ENCODE measurements at places on chromosomes 6 and 20.

DNA sequence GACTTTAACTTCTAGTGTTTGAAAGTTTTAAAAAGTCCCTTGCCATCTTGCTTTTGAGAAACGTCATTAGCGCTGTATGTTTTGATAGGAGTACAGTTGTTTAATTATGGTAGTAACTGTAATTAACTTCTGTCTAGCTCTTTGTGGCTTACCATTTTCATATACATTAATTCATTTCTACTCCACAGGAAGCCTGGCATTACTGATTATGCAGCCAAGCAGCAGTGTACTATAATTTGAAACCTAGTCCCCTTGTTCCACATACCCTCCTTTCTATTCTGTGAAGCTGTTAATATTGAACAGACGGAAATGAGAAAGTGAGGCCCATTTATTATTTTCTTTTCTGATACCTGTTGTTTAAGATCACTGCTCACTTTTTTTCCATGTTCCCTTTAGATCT is 235.4 kb downstream of the CDKAL1 start:
- no peak for DNase-seq

DNA sequence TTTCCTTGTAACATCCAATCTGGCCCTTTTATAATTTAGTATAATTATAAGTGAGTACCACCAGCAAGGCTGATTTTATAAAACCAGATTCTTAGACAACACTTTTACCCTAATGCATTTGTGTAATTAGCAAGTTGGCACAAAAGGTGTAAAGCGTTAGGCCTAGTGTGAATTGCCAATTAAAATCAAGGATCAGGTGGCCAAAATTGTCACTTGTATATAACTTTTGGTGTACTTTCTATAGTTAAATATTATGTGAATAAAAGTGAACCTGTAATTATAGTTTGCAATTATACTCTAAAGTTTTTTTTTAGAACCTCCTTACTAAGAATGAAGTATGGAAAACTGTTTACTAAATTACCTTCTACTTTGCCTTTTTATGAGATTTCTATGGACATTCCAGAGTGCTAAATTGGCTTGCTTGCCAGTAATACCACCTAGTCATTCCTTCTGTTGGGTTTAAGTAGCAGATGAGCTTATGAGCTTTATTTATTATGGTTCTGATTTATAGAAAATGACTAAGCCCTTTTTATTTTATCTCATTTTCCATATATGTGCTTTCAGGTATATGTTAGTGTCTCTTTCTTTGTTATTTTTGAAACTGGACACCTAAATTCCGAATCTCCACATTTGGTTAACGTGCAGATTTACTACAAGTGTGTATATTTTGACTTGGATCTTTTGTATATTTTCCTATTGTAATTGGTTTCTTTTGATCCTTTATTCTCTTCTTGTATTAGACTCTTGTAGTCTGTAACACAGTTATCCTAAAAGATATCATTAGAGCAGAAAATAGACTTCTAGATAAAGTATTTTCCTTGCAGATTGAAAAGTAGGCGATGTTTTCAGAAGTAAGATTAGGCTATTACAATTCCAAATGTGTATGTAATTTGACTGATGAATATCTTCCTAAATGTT is 3.9 kb downstream of the STXBP5 start:
- no peak for DNase-seq

GRCh38 chr6:108671790-108672189 is 111.1 kb downstream of the FOXO3 start:
- DNase-seq = no peak

- peak; percentile 95 for DNase-seq
Observed at GRCh38 chr6:154733183-154733625, at the start of gene SCAF8. Gene SCAF8, plus strand, starts transcription at chr6:154733416. Its CDS starts 485 bp downstream, at chr6:154733901.

- DNase-seq = no peak
Observed at GRCh38 chr20:25120457-25120856, 38.5 kb upstream of the VSX1 start.

GRCh38 chr20:34951252-34951651 is 4.4 kb downstream of the GSS start:
- DNase-seq = no peak

DNA sequence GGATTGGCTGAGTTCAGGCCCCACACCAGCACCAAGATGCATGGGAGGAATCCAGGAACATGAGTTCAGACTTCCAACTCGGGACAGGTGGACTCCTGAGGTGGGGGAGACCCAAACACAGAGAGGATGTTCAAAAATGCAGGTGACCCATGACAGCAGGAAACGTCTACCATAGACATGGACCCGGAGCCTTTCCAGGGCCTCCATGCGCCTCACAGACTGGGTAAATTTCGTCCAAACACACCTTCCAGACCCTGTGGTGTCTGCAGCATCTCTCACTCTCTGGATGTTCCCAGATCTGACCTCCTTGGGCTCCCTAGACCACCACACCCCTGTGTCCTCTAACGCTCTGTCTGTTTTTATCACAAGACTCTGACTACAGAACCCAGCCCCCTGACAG is 87.7 kb downstream of the PXDC1 start:
- no peak for DNase-seq

DNA sequence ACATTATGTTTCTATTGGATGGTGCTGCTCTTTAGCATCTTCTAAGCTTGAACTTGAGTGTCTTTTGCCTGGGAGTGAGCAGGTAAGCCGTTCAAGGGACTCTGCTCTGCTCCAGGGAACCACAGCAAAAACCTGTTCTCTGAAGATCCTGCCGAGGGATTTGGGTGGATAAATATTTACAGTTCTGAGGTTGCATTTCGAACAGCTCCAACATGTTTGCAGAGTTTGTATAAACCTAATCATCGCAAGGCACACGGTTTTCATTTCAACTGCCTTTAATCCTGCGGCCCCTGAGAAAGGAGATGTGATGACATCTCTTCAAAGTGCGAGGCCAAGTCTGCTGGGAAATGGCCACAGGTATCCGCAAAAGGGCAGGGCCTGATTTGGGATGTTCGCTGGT is 293.4 kb downstream of the TFAP2C start:
- no peak for DNase-seq

DNA sequence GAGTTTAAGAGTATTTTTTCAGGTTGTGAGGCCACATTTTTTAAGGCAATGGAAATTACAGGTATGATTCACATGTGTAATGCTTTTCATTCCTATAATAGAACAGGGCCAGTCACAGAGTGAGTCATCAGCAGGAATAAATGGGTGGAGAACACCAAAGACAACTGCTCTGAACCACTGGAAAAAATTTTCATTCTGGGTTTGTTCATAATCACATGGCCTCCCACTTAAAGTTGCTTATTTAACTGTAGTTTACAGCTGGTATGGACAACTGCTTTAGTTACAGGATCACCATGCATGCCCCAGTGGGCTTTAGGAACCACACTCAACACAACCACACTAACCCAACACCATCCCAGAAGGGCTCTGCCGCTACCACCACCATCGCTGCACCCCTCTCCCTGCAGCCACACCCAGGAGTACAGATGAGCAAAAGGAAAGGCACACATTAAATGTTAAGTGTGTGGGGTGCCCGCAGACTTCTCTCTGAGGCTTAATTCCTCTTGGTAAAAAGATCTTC is 107.0 kb upstream of the DST start:
- DNase-seq = no peak

- no peak for DNase-seq
Observed at GRCh38 chr6:43428112-43428570, 800 bp downstream of the ABCC10 start.

- no peak for DNase-seq
Observed at GRCh38 chr6:9140172-9140571, 704.8 kb upstream of the SLC35B3 start.

GRCh38 chr6:141035312-141036200 is 1097.2 kb upstream of the GJE1 start:
- no peak for DNase-seq

DNA sequence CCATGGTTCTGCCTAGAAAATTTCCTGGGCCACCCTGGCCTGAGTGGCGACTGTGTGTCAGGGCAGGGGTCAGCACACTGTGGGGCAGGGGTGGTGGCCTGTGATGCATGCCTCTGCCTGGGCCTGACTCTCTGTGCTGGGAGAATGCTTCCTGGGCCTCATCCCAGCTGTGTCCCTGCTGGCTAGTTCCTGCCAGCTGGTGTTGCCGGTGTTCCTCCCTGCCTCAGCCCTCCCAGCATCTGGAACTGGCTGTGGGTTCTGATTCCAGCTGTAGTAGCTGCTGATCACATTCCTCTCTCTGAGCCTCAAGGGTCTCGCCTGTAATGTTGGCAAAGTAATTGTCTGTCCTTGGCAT is 101.5 kb downstream of the SYCP2 start:
- DNase-seq = no peak

GRCh38 chr6:21256197-21256596 is 337.4 kb upstream of the SOX4 start:
- DNase-seq = no peak

- DNase-seq = no peak
Observed at GRCh38 chr6:81773887-81774286, 21.4 kb upstream of the TENT5A start.

- no peak for DNase-seq
Observed at GRCh38 chr6:56757588-56757984, 114.9 kb upstream of the DST start.

DNA sequence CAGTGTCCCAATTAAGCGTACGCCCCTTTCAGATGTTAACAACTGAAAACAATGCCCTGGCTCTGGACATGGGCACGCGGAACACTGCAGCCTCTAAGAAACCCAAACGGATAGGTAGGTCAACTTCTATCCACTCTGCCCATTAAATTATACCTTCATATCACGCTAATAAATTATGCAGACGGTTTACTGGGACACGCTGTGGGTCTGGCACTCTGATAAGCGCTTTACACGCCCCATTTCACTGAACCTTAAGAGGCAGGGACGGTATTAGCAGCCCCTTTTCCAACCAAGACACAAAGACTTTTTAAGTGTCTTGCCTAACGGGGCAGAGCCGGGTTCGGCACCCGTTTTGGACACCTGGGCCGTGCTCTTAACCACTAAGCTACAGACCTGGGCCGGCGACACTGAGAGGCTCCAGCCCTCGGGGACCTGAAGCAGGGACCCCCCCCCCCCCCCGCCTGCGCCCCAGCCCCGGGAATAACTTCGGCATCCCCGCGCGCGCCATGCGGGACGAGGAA is 744 bp downstream of the STAU1 start:
- peak; percentile 32 for DNase-seq

GRCh38 chr6:89797317-89797716 is 22.3 kb downstream of the MDN1 start:
- no peak for DNase-seq

DNA sequence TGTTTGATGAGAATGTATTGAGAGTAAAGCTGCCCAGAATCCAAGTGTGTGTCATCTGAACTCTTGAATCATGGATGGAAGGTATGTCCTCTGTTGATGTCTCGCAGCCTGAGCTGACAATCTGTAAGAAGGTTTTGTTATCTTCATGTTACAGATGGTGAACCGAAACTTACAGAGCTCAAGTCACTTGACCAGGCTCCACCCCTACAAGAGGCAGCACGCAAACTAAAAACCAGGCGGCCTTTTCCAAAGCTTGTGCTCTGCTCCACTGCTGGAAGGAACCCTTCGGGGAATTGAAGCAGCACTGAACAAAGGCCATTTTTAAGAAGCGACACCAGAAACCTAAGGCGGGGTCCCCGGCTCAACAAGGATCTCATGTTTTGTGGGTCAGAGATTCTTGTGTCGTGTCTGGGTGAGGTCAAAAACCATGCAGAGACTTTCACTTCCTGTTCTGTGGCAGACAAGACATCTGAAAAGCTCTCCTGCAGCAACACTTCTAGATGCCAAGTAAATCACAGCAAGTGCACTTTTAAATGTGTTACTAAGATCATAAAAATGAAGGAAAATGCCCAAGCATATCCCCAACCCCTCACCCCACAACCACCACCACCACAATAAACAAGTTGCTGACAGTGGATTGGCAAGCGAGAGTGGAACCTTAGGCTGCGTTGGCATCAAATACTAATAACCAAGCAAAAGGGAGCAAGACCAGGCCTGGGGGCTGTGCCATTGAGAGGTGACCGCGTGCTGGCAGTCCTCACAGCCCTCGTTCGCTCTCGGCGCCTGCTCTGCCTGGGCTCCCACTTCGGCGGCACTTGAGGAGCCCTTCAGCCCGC is 27.3 kb downstream of the NQO2 start:
- DNase-seq = peak; percentile 90

GRCh38 chr6:15997586-15998388 is 131.1 kb upstream of the MYLIP start:
- DNase-seq = no peak

DNA sequence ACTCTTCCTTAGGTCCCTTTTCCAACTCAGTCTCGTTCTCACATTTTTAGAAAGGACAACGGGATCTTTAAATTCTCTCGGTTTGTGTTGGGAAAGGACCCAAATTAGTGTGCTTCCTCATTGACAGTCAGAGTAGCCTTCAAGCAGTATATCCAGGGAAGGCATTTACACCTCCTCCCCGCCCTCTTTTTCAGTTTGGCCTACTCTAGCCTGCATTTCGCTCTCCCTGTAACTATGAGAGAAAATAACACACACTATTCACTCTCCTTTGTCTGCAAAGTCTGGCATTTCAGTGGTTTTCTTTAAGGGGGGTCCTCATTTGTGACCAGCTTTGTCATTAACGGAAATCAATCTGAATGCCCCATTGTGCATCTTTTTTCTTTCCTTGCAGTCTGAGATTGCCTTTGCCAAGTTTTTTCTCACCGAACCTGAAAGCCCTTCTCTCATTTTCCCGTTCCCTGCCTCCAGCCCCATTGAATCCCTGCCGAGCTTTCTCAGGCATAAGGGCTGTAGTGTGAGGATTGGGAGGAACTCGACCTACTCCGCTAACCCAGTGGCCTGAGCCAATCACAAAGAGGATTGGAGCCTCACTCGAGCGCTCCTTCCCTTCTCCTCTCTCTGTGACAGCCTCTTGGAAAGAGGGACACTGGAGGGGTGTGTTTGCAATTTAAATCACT is 393 bp upstream of the FABP7 start:
- DNase-seq = no peak

DNA sequence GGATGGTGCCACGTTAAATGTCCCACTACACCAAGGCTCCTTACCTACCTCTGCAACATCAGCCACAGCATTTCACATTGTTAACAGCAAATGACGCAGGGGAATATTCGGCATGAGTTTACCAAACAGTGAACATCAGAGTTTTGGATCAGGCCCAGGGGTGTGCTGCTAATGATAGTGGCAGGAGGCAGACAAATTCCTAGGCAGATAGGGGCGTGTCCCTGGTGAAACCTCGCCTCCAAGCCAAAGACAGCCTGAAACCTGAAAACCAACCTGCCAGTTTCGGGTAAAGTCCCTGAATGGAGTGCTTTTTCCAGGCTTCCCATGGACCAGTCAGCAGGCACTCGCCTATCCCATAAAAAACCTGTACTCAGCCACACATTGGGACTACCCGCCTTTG is 133.6 kb downstream of the SH3BGRL2 start:
- no peak for DNase-seq

DNA sequence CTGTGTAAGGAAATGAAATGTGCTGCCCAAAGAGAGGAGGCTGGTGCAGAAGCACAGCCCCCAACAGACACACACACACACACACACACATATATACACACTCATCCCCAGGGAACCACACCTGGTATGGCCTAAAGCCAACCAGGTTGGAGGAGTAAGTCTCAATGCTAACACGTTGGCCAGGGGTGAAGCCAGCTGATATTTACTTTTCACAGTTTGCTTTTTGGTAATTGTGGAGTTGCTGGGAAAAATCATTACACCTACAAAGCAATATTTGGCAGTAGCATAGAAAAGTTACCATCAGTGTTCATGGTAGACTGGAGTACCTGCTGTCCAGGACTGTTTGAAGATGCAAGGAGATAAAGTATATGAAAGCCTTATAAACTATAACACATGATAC is 50.3 kb upstream of the NAA20 start:
- DNase-seq = no peak

GRCh38 chr20:63648895-63649589 is 4.2 kb downstream of the STMN3 start:
- no peak for DNase-seq
